ENCODE measurements at places on chromosomes 3 and 15. TPM values are rescaled to one million over a fixed set of nuclear protein-coding genes. Genes with fewer than 3 reads are reported as not detected.

TNFAIP8L3 gene
- total RNA-seq = 0.31 TPM

KNG1 gene
- total RNA-seq = not detected

CPOX gene
- 24.7 TPM for total RNA-seq

GCSAM gene
- total RNA-seq = not detected

CPA3 gene
- not detected for total RNA-seq

OR4F15 gene
- total RNA-seq = not detected

A4GNT gene
- not detected for total RNA-seq

FGD5 gene
- 7.8 TPM for total RNA-seq

LRRC49 gene
- 8.3 TPM for total RNA-seq

SNTN gene
- total RNA-seq = not detected

ANKUB1 gene
- not detected for total RNA-seq

PPM1M gene
- total RNA-seq = 7.4 TPM

NANOGP8 gene
- 91.5 TPM for total RNA-seq

TMEM207 gene
- not detected for total RNA-seq

AHSG gene
- not detected for total RNA-seq

ACVR2B gene
- 105 TPM for total RNA-seq

HCN4 gene
- 10.6 TPM for total RNA-seq

CAPN7 gene
- 26.1 TPM for total RNA-seq

PLEKHO2 gene
- 18.1 TPM for total RNA-seq

GNAT1 gene
- total RNA-seq = not detected

Measured in H9 (cell line).